ENCODE measurements at places on chromosomes 1 and 21.

DNA sequence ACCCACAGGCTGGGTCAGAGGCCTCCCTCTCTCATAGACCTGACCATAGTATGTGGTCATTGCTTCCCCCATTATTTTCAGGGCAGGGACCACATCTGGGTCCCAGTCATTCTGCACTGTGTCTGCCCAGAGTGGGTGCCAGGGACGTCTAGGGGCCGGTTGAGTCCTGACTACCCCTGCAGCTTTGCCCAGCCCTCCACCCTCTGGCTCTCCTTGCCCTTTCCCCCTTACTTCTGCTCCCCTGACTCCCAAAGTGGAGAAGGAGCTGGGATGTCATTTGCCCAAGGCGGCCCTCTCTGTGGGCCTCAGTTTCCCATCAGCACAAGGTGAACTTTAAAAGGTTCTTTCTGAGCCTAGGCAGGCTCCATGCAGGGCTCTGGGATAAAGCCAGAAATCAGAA is 4.3 kb upstream of the TTC22 start:
- DNase-seq: no peak

GRCh38 chr1:16187748-16188401 is 24.6 kb downstream of the ARHGEF19 start:
- DNase-seq: peak; percentile 83

- no peak for DNase-seq
Observed at GRCh38 chr1:21577324-21577723, 68.1 kb downstream of the ALPL start.

DNA sequence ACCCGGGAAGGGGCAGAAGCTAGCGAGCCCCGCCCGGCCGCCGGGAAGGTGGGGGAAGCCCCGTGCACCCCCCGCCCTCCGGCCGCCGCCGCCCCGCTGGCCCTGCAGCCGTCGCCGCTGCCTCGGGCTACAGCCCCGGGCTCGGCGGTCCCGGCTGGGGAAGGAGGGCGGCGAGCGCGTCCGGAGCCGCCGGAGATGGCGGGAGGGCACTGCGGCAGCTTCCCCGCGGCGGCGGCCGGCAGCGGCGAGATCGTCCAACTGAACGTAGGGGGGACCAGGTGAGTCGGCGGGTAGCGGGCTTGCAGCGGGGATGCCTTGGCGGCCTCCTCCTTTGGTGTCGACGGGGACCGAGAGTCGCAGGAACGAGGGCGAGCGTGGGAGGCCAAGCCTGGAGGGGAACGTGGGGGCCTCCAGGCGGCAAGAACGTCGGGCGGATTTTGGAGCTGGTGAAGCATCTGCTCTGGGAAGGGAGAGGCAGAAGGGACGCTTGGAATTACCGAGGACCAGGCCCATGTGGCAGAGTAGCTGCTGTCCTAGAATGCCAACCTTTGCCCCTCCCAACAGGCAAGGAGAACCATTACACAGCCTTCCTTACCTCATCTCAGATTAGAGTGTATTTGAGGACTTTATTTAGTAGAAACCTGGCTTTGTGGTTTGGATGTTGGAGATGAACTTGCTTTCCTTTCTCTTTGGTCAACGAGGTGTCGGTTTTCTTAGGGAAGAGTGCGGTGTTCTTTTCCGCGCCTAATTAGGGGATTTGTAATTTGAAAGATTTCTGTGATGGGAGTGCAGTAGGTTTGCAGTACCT is 591 bp downstream of the KCTD3 start:
- peak; percentile 27 for DNase-seq

- no peak for DNase-seq
Observed at GRCh38 chr1:58033311-58033710, 513.2 kb downstream of the OMA1 start.

DNA sequence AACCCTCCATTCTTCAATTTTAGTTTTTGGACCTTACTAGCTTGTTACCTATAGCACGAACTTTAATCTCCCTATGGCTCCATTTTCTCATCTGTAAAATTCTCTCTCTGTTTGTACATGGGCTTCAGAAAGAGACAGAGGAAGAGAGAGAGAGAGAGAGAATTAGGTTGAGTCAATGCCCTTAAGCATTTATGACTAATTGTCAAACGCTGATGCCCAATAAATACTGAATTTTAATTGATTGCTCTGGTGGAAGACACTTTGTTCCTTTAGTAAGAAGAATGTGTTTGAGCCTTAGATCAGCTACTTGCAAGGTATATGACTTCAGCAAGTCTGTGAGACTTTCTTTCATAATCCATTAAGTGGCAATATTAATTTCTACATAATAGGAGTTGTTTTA is 743.1 kb upstream of the ADGRL4 start:
- DNase-seq: no peak

- DNase-seq: no peak
Observed at GRCh38 chr1:223621312-223621734, 44.2 kb downstream of the CAPN8 start.

DNA sequence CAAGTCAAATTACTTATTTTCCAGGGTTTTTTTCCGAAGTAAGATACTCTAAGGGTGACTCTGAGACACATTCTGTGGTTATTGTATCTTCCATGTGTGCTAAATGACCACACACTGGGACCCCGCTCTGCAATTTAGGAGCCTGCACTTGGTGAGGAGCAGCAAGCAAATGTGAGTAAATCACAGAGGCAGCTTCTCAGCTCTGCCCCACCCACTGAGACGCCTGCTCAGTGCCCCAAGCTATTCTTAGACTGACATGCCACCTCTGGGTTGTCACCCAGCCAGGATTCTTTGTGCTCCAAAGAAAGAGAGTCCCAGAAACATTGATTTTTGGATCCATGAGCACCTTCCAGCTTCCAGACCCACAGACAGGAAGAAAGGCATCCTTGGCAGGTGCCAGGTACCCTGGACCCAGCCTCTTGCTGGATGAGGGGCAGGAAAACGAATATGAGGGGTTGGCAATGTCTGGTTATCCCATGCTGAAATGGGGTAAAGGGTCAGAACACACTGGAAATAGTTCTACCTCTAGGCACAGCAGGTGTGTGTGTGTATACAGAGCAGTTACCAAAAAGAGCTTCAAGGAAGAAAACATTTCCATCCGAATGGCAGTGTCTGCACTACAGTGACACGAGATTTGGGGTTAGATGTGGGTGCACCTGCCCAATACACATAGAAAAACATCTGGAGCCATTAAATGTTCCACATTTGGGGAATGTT is 41.2 kb downstream of the TNR start:
- DNase-seq: no peak

DNA sequence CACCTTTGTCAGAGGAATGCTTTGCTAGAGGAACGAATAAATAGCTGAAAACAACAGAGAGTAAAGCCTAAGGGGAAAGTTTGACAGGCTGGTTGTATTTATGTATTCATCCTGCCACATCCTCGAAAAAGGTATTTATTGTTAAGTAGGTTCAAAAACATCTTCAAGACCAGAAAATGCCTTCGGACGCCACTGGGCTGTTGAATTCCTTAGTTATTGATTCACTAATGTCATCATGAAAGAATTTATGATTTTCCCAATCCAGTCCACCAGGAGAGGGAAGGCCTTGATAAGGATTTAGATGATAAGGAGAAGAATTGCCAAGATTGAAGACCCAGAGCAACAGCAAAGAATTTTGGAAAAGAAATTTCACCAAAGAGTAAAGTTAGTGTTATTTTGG is 35.2 kb upstream of the MAB21L3 start:
- no peak for DNase-seq

GRCh38 chr1:51192213-51192843 is 43.7 kb upstream of the RNF11 start:
- DNase-seq: peak; percentile 15

DNA sequence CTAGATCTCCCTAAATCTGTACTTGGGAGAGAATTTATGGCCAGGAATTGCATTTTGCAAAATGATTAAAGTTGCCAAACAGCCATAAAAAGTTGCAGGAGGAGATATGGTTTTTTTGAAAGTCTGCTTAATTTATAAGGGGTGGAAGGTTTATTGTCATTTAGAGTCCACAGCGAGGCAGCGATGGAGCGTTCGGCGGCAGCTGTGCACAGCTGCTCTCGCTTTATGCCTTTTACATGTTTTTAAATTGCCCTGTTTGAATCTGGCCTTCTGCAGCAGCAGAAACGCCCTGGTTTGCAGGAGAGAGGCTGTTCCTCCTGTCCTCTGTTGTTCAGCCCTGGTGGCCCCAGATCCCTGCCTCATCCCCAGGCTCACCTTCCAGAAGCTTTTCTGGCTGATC is 144.9 kb upstream of the POU3F1 start:
- no peak for DNase-seq

DNA sequence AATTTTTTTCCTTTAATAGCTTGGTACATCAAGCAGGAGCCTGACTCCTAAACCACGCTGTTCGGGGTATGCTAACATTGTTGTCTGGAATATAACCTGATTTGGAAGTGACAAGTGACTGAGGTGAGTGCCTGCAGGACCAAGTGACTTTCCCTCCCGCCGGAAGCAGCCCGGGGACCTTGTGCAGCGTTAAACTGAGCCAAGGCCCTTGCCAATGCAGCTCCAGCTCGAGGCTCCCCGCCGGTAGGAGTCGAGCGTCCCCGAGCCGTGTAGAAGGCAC is 716 bp upstream of the MTARC1 start:
- no peak for DNase-seq

- DNase-seq: peak; percentile 32
Observed at GRCh38 chr21:44455524-44456213, 359 bp downstream of the LRRC3 start.

DNA sequence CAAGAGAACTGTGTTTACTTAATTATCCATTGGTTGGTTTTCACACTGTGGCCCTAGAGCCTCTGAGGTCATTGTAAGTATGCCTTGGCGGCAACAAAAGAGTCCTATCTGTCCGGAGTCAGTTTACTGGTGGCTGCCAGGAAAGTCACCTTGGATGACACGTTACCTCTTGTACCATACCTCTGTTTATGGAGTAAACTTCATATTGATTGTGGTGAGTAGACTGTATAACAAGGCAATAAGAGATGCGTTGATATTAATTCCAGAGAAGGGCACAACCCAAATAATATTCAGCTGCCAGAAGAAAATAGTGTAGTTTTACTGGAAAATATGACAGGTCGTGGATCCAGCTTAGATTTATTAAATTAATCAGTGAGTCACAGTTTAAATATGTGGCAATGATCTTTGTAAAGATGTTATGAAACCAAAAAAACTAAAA is 20.4 kb upstream of the KIF14 start:
- no peak for DNase-seq

DNA sequence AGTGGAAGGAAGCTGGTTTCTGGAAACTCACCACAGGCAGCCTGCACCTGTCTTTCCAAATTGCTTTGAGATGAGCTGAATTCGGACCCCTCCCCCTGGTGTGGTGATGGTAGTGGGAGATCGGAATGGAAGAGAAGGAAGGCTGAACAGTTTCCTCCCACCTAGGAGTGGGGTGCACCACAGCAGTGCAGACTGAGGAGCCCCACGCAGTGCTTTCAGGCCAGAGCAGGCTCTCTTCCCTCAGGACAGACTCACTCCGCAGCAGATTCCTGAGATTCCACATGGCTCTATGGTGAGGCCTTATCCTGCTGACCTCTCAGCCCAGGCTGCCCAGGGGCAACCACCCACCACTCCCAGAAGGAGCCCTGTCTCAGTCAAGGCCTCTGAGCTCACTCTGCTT is 80.9 kb downstream of the ATP1A1 start:
- DNase-seq: no peak

GRCh38 chr1:169601096-169601881 is 15.0 kb upstream of the F5 start:
- no peak for DNase-seq

- DNase-seq: no peak
Observed at GRCh38 chr21:19874521-19874920, 1123.7 kb upstream of the NCAM2 start.

DNA sequence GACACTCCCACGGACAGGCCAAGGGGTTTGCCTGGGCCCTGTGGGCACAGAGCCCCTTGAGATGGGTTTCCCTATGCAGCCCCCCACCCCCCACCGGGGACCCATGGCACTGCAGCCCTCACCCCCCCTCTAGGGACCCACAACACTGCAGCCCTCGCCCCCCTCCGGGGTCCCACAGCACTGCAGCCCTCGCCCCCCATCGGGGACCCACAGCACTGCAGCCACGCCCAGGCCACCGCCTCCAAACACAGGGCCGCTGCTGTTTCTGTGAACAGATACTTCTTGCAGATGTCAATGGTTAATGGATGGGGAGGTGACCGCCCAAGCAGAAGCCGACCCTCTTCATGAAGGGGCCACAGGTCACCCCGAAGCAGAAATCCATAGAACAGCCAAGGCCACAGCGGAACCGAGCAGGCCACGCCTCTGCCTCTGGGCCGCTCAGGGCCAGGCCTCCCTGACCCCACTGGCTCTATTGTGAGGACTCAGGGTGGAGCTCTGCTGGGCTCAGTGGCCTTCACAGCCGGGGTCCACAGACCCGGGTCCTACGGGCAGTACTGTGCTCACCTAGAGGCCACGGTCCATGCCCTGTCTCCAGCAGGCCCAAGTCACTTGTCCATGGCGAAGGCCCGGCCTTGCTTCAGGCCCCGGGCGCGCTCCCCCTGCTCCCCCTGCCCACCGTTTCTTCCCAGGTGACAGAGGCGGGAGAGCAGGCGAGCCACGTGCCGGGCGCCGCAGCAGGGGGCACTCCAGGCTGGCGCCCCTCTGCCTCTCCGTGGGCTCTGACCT is 4.1 kb upstream of the POFUT2 start:
- DNase-seq: no peak

GRCh38 chr1:66372522-66373101 is 161.3 kb upstream of the SGIP1 start:
- no peak for DNase-seq

Data from stimulated activated naive CD4-positive, alpha-beta T cell (primary cell).